ENCODE measurements at places on chromosomes 13 and 19.

DNA sequence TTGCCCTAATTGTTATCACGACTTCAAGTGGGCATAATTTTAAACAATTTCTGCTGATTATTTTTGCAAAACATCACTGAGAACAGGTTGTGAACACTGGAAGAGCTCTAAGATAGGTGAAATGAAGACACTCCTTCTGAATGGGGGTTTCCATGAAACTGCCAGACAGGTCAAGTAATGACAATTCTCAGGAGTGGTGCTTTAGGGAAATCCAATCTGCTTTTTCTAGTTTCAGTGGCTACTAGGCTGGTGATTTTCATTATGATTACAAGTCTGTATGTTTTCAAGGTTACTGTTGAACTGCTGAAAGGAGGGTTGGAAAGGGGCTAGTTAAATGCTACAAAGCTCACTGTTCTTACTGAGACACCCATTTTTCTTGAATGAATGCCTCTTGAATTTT, 1724.2 kb downstream of the PCDH9 start:
- no peak for DNase-seq

- DNase-seq, result no peak
These were observed 820.6 kb downstream of the PCDH9 start for GRCh38 chr13:66409542-66409941.

DNA sequence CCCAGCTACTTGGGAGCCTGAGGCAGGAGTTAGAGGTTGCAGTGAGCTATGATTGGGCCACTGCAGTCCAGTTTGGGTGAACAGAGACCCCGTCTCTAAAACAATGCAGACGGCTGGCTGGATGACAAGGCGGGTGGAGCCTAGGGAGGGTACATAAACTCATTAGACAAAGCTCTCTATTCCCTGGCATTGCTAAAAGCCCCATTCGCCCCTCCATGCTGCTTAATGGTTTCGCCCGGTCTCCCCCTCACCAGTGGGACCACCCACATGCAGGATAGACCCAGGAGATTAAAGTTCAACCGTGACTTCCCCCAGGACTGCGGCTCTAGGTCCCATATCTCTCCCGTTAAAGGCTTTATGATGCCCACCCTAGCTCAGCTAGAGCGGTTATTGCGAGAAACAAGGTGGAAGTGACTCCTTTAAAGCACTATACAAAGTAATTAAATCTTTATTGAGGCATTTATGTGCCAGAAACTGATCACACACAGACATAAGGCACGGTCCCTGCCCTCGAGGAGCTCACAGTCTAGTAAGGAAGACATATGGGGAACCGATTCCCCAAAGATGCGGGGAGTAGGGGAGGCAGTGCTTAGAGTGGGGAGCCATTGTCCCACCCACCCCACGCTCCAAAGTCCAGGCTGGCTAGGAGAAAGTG, 4.9 kb downstream of the LYPD3 start:
- DNase-seq, result no peak

DNA sequence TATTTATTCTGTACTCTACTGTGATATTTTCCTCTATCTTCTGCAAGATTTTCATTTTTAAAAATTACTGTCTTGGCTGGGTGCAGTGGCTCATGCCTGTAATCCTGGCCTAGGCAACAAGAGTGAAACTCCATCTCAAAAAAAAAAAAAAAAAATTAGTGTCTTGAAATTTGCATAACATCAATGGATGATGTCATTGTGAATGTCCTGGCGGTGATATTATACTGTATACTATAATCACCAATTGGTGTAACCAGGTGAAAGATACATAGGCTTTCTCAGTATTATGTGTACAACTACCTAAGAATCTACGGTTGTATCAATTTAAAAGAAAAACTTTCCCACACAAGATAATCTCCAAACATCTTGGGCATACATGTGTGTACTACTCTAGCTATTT, 15.2 kb downstream of the ZNF331 start:
- DNase-seq, result no peak

DNA sequence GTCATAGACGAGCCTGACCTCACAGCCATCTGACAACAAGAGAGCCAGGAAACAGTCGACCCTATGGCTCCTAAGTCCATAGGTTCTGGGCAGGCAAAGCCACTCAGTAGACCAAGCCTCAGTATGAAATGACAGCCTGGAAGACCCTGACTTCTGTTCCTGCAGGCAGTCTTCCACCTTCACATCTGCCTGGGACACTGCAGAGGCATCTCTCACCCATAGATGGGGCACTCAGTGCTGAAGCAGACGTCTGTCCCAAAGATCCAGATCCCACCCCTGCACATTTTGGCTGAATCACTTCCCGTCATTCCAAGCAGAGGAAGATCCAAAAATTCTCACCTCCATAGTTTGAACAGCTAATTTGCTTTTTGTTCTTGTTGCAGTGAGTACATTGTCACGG, 139.3 kb upstream of the ZNF507 start:
- DNase-seq, result no peak

- peak; percentile 45 for DNase-seq
These were observed 26.3 kb upstream of the SIGLEC11 start for GRCh38 chr19:49987159-49987698.

DNA sequence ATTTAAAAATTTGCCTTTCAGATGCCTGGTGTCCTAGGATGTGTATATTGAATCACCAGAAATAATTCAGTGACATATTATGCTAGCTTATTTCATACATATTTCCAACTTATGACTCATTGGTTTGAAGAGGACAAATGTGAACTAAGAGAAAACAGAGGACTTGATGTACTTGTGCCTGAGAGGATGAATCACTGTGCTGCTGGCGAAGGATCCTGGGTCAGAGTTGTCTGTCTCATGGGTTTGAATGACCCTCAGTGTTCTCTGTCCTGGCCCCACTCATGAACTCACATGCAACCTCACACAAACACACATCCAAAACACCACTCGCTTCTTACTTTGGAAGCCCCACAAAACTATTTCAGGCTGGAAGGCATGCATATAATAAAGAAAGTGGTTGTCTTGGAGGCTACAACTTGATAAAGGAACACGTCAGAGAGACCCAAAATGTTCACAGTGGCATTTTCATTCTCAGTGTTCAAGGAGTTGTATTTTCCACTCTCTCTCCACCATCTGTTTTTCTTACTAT, 129.0 kb upstream of the SPRY2 start:
- DNase-seq, result no peak

DNA sequence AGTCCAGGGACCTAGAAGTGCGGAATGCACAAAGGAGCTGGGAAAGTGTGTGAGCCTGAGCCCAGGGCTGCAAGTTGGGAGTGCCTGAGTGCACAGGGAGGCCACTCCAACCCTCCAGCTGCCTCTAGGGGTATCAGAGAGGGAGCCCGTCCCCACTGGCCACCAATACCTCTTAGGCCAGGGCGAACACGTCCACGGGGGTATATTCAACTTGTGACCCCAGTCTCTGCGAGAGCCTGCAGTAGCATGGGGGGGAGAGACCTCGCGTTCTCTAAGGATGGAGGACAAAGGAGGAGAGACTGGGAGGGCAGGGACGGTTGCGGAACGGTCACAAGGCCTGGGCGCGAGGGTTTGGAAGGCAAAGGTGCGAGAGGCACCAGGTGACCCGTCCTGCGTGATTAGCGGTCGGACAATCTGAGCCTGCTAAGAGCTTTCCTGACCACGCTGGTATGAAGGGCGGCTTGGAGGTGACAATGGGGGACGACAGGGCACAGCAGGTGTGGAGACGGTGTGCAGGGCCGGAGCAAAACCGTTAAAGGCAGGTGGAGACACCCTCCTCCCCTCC, 676 bp downstream of the CD320 start:
- no peak for DNase-seq

GRCh38 chr19:42290523-42291434, 11.2 kb upstream of the PRR19 start:
- DNase-seq, result peak; percentile 49

DNA sequence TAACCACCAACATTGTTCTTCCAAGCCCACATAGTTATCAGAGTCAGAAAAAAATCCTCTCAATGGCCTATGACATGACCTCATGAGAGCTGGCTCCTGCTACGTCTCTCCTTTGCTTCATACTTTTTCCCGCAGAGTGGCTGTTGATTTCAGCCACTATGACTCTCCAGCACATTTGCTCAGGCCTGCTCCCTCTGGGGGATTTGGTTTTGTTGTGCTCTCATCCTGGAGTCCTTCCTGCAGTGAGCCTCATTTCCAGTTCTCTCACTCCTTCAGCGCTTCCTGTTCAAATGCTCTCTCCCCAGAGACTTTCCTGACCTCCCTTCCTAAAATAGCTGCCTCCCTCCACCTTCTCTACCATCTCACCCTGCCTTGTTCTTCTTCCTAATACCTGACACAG, 72.0 kb upstream of the USP29 start:
- DNase-seq, result no peak

DNA sequence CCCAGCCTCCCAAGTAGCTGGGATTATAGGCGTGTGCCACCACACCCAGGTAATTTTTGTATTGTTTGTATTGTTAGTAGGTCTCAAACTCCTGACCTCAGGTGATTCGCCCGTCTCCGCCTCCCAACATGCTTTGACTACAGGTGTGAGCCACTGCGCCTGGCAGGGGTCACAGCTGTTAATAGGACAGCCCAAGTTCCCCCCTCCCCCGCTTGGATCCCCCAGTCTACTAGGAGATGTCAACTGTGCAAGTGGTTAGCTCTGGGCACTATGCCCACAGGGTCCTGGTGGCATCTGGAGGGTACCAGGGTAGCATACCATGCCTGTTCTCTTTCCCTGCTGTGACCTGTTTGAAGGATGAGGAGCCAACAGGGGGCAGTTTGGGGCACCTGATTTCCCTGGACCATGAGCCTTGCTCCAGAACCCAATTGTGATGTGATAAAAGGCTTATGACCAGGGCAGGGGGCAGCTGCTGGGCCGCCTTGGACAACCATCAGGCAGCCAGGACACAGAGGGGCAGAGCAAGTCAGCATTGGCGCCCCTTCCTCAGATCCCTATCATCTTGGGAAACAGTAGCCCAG, at the start of gene TSPAN16:
Gene TSPAN16, plus strand, starts transcription at position 496 of the 581 bp plus-strand sequence. CDS start 138 bp downstream, outside the sequence.
- DNase-seq, result no peak

DNA sequence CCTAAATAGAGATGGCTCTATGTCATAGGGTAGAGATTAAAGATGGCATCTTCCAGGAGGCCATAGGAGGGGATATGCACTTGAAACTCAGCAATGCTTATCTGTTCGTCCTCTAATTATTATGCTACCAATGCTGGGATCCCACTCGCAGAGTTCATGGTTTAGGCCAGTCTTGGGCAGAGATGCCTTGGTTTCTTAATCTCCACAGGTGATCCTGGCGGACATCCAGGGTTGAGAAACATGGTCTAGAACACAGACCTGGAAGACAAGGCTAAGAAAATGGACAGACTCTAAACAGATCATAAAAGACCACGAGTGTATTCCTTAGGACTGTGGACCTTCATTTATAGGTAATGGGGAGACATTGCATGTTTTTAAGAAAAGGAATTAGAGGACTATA, 70.0 kb upstream of the IRS2 start:
- DNase-seq, result no peak

DNA sequence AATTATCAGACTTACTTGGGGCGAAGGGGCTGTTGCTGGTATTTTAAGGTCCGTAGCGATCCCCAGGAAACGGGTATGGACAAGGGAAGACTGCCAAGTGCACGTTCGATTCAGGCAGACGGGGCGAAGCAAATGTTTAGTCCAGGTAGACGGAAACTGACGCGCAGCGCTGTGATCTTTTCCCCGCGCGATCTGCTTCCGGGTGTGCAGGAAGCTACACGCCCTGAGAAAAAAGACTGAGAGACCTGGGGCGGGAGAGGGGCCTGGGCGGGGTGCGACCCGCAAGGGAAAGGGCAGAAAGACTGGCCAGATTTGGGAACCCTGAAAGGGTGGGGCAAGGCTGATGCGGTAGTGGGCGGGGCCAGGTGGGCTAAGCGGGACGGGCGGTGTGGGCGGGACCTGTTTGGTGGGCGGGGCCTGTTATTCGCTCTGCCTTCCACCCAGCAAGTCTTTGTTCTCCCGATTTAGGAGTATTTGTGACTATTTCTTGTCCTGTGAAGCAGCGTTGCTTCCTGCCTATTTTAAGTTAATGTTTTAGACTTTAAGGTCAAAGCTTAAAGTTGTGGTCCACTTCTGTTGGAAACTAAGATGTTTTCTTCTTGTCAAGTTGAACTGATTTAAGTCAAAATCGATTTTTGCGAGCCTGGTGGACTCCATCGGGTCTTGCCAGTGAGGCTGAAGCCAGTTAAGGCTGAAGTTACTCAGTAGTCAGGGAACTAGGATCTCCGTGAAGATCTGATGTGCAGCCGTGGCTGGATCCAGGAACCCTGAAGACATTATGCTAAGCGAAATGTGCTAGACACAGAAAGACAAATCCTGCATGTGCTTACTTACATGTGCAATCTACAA, at the start of gene ZNF836:
Gene ZNF836, minus strand, starts transcription at position 301 of the 849 bp plus-strand sequence. CDS start 3,549 bp downstream, outside the sequence.
- DNase-seq, result peak; percentile 87

GRCh38 chr13:61531383-61532065, 115.9 kb upstream of the PCDH20 start:
- no peak for DNase-seq

GRCh38 chr19:15178629-15179308, 22.0 kb downstream of the NOTCH3 start:
- no peak for DNase-seq

GRCh38 chr19:41911889-41912731, 16.1 kb downstream of the ERFL start:
- no peak for DNase-seq

- no peak for DNase-seq
These were observed 195.2 kb downstream of the TSHZ3 start for GRCh38 chr19:31154021-31154420.

DNA sequence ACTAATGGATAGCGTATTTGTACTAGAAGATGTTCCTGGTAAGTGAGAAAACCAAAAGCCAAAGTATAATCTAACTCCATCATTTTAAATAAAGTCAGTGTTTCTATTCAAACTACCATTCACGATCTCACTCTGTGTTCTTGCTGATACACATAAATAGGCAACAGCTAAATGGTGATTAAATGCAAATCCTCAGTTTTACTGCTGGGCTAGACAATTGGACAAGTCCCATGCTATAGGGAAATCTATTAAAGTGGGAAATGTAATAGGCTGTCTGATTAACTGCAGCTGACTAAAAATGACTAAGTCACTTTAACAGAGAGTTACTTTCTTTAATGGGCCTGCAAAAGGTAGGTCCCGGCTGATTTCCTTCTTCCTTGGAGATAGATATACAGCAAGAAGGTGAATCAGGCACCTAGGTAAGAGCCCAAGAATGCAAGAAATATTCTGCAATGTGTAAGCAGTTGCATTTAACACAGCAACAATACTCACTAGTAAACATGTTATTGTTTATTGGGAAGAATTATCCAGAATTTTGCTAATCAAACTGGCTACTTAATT, 298.4 kb downstream of the SLITRK6 start:
- DNase-seq, result no peak

- DNase-seq, result no peak
These were observed at the start of gene CYP4F22 for GRCh38 chr19:15508035-15508710. Gene CYP4F22 (plus strand): TSS chr19:15508525. CDS start chr19:15525337, 16,812 bp downstream.

DNA sequence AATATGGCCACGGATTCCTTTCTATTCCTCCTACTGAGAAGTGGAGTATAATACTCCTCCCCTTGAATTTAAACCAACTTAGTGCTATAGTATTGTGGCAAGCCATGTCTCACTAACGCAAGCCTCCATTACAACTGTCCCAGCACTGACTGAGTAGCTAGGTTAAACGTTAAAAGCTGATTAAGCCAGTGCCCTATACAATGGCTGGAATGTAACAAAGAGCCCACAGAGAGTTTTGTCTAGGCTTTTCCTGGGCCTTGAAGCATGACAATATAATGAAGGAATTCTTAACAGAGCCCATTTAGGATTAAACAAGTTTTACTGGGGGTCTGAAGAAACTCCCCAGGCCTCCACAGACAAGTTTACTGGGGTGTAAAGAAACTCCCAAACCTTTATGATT, 254.5 kb upstream of the DACH1 start:
- DNase-seq, result no peak

- no peak for DNase-seq
These were observed 142.3 kb downstream of the COL4A1 start for GRCh38 chr13:110164706-110165105.

- DNase-seq, result no peak
These were observed 41.2 kb downstream of the BRD4 start for GRCh38 chr19:15291089-15291488.

Data from stimulated activated CD4-positive, alpha-beta T cell treated with anti-CD3 and anti-CD28 coated beads, Interleukin-1b, Interleukin-23, amount 100 ng/mL, for 4 hours (primary cell).